ENCODE measurements at places on chromosomes 11 and 22.

GRCh38 chr11:75240311-75241035 lies at the start of gene TPBGL:
Gene TPBGL, plus strand, starts transcription at chr11:75240774. Its CDS starts 276 bp downstream, at chr11:75241050.
- DNase-seq = no peak

DNA sequence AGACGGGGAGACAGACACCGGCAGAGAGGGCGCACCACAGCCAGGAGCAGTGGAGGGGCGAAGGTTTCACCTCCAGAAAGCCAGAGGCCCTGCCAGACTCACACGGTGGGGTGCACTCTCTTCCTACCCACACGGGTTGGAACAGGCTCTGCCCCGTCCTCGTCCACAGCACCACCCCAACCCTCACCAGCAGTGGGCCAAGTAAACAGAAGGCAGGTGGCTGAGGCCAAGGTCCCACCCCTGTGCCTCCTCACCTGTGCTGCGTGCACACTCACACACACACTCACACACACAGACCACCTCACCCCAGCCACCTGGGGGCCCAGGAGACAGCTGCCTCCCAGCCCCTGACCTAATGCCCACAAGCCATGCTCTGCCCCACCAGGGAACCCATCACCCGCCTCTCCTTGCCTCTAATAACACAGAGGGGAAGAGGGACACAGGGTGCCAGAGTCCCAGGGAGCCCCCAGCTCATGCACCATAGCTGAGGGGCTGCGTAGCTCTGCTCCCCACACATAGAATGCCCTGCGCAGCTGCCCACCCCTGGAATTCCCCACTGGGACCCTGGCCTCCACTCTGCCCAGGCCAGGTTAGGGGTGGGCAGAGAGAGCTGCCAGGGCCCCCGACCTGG lies 3.1 kb downstream of the CYB5R3 start:
- DNase-seq = no peak

GRCh38 chr11:23570828-23571227 lies 710.6 kb upstream of the CCDC179 start:
- DNase-seq = no peak

- no peak for DNase-seq
Measured at GRCh38 chr11:112156956-112157766, 6.7 kb downstream of the IL18 start.

DNA sequence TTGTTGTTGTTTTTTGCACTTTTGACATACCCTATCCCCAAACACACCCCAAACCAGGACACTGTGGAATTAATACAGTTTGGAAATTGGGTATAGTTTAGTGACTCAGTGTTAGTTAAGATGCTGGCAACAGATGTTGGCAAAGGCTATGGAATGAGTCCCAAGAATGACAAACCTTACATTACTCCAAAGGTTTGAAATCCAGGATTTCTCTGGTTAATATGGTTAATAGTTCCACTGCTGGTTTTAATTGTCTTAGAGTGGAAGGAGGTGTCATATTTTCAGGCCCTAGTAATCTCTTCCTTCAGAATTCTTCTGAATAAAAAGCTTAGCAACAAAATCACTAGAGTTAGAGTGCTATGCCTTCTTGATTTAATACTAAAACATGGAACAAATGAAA lies 775 bp downstream of the LPXN start:
- no peak for DNase-seq

DNA sequence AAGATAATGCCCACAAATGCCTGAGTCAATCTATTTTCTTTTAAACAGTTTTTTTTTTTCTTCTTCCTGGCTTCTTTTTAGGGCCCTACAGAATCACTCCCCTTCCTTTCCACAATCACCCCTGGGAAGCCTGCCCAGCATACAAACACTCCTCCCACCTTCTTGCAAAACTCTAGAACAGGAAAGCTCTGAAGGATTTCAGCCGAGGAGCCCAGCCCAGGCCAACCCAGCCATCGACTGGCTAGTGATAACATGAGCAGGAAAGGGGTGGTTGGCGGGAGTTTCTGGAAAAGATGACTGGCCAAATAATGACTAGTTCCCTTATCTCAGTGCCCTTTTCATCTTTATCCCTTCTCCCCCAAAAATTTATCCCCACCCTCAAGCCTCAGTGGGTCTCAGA lies 68.2 kb downstream of the USP35 start:
- no peak for DNase-seq

DNA sequence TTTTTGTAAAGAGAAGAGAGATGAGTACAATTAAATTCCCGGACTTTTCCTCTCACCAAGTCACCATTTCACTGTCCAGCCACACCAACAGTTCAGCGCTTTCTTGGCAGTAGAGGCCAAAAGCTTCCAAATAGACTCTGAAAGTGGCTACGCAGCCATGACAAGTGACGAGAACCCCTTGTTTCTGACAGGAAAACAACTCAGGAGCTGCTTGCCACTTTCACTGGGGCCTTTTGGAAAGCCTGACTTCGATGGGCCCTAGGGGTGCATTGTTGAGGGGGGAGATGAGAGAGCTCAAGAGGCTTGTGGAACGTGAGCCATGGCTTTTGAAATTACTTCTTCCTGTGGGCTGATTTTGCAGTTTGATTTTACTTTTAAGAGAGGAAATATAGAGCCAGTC lies 422.1 kb upstream of the FAT3 start:
- DNase-seq = no peak

- DNase-seq = no peak
Measured at GRCh38 chr11:4195909-4196308, 101.3 kb downstream of the RRM1 start.

DNA sequence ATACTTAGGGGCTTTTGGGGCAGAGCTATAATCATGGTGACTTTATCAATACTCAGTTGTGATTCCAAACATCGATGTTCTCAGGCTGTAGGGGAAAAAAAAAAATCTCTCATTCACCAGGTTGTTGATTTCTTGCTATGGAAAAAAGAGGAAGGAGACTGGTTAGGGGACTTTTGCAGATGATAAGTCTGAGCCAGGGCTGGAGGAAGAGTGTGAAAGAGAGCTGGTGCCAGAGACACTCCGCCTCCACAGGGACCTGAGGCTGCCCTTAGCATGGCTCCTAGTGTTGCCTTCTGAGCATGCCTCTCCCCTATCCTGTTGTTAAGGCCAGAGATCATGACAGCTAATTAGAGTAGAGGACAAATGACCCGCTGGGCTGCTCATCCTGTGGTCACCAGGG lies 16.9 kb downstream of the UPB1 start:
- no peak for DNase-seq

GRCh38 chr11:31828217-31828616 lies 17.1 kb upstream of the PAX6 start:
- DNase-seq = no peak

DNA sequence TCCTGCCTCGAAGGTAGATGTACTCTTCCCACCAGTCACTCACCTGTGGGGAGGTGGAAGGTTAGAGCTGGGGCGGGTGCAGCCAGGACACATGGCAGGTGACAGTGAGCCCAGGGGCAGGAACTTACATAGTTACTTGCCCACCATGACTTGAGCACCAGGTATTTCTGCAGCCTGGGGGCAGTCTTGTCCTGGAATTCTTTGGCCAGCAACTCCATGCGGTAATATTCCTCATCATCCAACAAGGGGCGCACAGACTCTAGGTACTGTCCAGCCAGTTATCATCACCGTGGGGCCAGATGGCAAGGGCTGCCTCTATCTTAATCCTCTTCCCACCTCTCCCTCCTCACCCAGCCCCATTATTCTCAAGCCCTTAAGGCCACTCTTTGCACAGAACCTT lies 2.2 kb downstream of the CPT1B start:
- DNase-seq = no peak

- DNase-seq = no peak
Measured at GRCh38 chr11:11805228-11805627, 36.5 kb upstream of the USP47 start.

GRCh38 chr11:9850224-9850895 lies 186.5 kb downstream of the SWAP70 start:
- no peak for DNase-seq

DNA sequence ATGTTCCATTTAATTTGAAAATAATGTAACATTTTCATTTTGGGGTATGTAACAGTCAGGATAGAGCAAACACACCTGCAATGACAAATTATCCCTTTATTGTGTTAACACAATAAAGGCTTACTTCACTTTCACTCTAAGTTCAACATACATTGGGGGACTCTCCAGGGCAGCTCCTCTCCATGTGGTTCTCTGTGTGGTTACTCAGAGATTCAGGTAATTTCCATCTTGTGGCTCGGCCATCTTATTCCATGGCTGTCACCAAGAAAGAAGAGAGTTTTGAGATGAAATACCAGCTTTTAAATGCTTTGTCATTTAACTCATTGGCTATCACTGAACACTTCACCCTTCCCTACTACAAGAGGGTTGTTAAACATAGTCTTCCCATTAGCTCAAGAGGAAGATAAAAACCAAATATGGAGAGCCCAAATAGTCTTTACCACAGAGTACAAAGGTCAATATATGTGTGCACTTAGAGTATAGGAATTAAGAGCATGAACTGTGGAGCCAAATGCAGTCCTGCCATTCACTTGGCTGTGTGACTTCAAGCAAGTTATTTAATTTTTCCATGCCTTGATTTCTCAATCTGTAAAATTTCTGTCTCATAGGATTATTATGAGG lies 10.6 kb upstream of the TPH1 start:
- no peak for DNase-seq
